Smooth muscle cell of the umbilical artery (primary cell): ENCODE measurements at places on chromosomes 5 and 9. TPM values are rescaled to one million over a fixed set of nuclear protein-coding genes. Genes with fewer than 3 reads are reported as not detected.

The PCDHGC4 gene
- total RNA-seq = 2.4 and 3.5 TPM in 2 replicates

The MZB1 gene
- not detected in 2 replicates for total RNA-seq

The UNC5A gene
- total RNA-seq = not detected in 2 replicates

The NOXA1 gene
- total RNA-seq = 0.18 and 0.30 TPM in 2 replicates

The ARSI gene
- total RNA-seq = 60.5 and 118 TPM in 2 replicates

The BNC2 gene
- total RNA-seq = 20.6 and 30.3 TPM in 2 replicates

The BHMT2 gene
- total RNA-seq = 0.59 and 1.2 TPM in 2 replicates

The PCSK5 gene
- 8.5 and 10.7 TPM in 2 replicates for total RNA-seq

The IL13 gene
- not detected in 2 replicates for total RNA-seq

The ANXA1 gene
- total RNA-seq = 678 and 1,252 TPM in 2 replicates

The SLC6A18 gene
- not detected in 2 replicates for total RNA-seq

The ADGRD2 gene
- not detected in 2 replicates for total RNA-seq

The IFNA21 gene
- total RNA-seq = not detected in 2 replicates

The CHSY3 gene
- 43.7 and 53.7 TPM in 2 replicates for total RNA-seq

The G3BP1 gene
- 158 and 224 TPM in 2 replicates for total RNA-seq

The PCA3 gene
- total RNA-seq = not detected in 2 replicates

The EIF4EBP3 gene
- total RNA-seq = 0.28 TPM in 1 of 2 replicates, not detected in the other

The DNAJA1 gene
- total RNA-seq = 93.2 and 120 TPM in 2 replicates

The AGXT2 gene
- not detected in 2 replicates for total RNA-seq

The MEF2C gene
- 7.7 and 10.1 TPM in 2 replicates for total RNA-seq

The RAB3C gene
- not detected in 2 replicates for total RNA-seq

The C5orf63 gene
- 1.2 and 1.5 TPM in 2 replicates for total RNA-seq

The FOXI1 gene
- not detected in 2 replicates for total RNA-seq

The CENPH gene
- total RNA-seq = 3.6 and 10.7 TPM in 2 replicates

The RNF180 gene
- total RNA-seq = 7.4 and 15.2 TPM in 2 replicates

The MYMK gene
- not detected in 2 replicates for total RNA-seq

The ACSL6 gene
- under 0.01 TPM in 1 of 2 replicates, not detected in the other for total RNA-seq

The KCNV2 gene
- not detected in 2 replicates for total RNA-seq

The ANKRD31 gene
- total RNA-seq = under 0.01 and 0.14 TPM in 2 replicates

The FCN2 gene
- total RNA-seq = not detected in 2 replicates

The RPS23 gene
- total RNA-seq = 1,641 and 2,239 TPM in 2 replicates

The LCN10 gene
- not detected in 2 replicates for total RNA-seq
